Iris pigment epithelial cell (primary cell): ENCODE measurements at places on chromosomes 4 and X.
A peak's percentile ranks its signal among the peaks of the same experiment; 100 is the strongest.

DNA sequence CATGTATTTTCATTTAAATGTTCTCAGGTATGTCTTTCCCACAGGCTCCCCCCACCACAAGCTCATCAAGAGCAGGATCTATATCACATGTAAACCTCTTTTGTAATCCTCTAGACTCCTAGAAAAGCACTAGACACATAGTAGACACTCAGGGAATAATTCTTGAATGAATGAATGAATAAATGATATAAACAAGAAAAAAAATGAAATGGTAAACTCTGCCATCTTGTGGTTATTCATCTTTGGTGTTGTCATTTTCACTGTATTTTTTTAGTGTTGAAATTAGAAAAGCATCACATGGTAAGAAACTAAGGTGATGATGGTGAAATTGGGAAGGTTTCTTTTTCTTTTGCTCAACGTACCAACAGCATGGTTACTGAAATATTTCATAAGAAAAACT, 34.2 kb upstream of the C1GALT1C1 start:
- peak; percentile 33 for DNase-seq

- peak; percentile 24 for DNase-seq
Measured at GRCh38 chr4:155609455-155610059, 57.1 kb upstream of the GUCY1A1 start.

GRCh38 chrX:3712870-3713224, 602 bp downstream of the PRKX start:
- DNase-seq, result no peak

GRCh38 chr4:100379583-100380105, 138.2 kb downstream of the EMCN start:
- no peak for DNase-seq

DNA sequence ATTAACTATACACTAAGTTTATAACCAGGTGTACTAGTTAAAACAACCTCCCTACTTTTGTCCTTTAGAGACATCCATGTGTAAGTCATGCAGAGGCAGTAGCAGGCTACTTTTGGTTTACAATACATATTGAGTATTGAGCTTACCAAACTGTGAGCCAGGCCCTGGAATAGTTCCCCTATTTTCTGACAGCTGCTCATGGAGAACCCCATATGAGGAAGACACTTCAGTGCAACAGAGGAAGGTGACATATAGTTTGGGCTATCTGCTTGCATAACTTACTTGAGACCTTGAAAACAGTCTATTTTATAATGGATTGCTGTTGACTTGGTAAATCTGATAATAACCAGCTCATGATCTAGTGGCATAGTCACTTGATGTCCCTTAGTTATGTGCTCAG, 190.5 kb downstream of the SH3BGRL start:
- DNase-seq, result no peak

GRCh38 chrX:7084841-7085240, 62.7 kb upstream of the STS start:
- DNase-seq, result no peak

DNA sequence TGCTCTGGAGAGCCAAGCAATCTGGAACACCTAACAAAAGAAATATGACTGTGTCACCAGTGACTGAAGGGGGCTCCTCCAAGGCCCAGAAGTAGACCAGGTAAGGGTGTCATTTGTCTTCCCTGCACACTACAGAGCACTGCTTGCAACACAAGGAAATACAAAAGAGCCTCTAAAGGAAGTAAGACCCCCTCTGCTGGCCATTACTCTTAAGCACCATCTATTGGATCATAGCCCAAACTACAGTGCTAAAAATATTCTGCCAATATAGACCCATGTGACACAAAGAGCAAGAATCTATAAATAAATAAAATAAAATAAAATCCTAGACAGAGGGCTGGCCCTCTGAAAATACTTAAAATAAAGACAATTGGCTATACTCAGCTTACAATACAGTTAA, 528.7 kb downstream of the TMA16 start:
- no peak for DNase-seq

DNA sequence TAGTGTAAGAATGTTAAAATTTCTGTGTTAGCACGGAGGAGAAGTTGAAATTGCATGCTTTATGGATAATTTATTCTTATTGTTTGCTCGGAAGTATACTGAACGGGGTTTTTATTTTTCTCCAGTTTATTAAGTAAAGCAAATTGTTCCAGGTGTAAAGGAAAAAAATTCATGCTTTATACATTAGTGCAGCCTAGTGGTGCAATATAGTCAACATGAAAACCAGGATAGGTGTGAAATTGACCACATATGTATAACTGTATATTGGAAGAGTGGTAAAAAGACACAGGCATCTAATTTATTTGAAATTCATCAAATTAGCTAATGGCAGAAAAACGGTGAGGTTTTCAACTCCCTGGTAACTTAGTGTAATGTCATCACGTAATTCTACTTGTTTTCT, 959 bp downstream of the BRS3 start:
- DNase-seq, result no peak

GRCh38 chrX:87299563-87300160, 217.9 kb upstream of the KLHL4 start:
- DNase-seq, result peak; percentile 16

DNA sequence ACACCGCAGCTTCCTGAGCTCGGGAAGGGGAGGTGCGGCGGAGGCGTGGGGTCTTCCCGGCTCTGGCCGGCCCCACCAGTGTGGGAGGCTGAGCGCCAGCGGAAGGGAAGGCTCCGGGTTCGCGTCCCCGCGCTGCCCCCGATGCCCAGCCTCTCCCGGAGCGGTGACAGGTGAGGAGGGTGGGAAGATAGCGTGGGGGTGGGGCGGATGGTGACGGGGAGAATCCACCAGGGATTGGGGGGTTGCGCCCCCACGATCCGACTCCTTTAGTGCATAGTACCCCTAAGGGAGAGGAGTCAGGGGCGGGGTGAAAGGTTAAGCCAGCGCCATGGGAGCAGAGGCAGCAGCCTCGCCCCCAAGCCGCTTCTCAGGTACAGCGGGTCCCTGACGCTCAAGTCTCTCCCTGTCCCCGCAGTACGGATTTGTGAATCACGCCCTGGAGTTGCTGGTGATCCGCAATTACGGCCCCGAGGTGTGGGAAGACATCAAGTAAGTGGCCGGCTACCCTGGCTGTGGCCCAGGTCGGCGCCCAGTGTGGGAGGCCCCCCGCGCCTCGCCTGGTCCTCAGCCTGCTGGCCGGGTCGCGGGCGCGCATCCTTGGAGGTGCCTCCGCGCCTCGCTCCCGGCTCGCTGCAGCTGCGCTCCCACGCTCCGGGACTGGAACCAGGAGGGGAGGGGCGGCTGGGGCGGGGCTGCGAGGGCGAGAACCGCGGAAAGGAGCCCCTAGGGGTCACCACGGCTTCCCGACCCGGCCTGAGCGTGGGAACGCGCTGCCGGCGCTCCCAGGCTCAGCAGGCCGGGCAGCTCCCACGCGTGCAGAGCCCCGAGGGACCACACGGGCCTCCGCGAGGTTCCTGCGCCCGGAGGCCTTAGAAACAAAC, 791 bp downstream of the GUCY1B1 start:
- peak; percentile 39 for DNase-seq

GRCh38 chr4:80963051-80963450, 67.5 kb upstream of the BMP3 start:
- DNase-seq, result peak; percentile 57

- DNase-seq, result peak; percentile 62
Measured at GRCh38 chr4:150152766-150153165, 74.5 kb downstream of the DCLK2 start.

DNA sequence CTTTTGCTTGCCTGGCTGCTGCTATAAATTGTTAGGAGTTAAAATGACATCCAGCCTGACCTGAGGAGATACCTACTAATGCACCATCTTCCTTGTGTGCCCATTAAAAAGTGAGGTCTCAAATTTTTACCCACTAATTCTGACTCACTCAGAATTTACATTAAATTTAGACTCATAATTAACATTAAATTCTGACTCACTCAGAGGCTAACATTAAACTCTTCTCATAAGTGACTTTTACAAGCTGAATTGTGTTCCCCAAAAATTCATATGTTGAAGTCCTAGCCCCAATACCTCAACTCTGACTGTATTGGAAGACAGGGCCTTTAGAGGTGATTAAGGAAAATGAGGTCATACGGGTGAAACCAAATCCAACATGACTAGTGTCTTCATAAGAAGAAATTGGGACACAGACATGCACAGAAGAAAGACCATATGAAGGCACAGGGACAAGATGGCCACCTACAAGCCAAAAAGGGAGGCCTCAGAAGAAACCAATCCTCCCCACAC, 11.8 kb downstream of the CASP6 start:
- DNase-seq, result no peak

DNA sequence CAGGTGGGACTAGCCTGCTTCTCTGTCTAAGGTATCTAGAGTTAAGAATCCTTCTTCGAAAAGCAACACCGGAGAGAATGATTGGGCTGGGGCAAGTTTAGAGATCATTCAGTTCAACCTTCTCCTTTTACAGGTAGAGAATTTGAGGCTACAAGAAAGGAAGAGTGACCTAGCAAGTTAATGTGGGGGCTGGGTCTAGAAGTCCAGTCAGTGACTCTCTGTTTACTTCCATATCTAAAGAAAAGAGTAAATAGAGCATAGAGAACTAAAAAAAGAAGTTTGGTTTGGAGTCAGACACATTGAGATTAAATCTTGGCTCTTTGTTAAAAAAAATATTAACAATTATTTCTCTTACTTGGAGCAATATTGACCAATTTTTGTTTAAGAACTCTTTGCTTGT, 64.1 kb upstream of the NPNT start:
- no peak for DNase-seq

DNA sequence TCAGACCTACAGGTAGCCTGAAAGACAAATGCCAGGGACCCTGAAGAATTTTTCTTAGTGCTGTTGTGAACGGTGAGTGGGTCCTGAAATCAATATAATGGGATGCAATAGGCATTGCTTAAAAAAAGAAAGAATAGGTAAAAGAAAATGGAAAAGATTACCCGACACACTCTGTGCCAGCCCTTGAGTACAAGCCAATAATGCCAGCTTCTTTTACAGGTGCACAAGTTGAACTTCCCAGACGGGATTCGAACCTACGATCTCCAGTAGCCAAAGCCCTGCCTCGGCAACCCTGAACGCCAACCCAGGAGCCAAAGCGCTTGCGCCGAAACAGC, 24.7 kb upstream of the GLOD5 start:
- DNase-seq, result no peak

GRCh38 chrX:105018865-105019264, 201.6 kb downstream of the TEX13A start:
- DNase-seq, result peak; percentile 1

- DNase-seq, result no peak
Measured at GRCh38 chr4:3492741-3493719, 29.9 kb downstream of the DOK7 start.

DNA sequence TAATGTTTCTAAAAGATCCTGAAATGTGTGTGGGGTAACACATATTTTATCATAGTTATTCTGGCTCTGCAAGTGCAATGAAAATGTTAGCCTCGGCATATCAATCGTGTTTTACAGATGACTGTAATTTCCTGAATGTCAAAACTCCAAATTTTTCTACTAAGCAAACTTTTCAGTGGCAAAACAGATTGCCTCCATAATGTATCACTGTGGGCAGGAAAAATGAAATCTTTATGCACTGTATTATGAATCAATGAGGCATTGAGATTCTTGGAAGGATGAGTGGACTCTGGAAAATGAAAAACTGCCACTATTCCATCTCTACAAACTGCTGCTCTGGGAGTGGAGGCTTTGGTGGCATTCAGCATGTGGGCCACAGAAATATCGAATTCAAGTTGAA, 160.1 kb upstream of the MBNL3 start:
- peak; percentile 6 for DNase-seq

DNA sequence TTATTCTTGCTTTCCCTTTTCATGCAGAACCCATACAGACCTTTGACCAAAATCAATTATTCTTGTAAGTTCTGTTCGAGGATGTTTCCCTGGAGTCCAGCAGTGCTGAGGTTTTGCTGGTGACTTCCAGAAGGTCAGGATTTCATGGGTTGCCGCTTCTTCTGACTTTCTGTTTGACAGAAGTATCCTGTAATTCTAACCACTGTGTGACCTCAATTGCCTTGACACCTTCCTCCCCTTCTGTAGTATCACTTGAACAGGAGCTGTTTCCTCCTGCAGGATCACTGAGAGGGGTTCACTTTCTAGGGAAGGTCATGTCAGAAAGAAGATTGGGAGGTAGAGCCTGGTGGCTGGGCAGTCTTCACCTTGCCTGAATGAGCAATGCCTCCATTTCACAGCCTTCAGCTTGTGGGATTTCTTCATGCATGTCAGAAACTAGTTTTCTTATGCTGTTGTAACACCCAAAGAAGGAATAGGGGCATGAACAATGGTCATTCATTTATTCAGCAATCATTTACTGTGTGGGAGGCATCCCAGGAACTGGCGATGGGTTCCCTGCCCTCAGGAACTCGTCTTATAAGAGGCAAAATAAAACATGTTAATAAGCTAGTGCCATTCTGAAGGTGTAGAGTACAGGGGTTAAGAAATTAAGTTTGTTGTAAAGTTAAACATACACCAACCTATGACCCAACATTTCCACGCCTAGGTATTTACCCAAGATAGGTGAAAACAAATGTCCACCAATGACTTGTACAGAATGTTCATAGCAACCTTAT, 205.9 kb downstream of the SOWAHB start:
- no peak for DNase-seq

DNA sequence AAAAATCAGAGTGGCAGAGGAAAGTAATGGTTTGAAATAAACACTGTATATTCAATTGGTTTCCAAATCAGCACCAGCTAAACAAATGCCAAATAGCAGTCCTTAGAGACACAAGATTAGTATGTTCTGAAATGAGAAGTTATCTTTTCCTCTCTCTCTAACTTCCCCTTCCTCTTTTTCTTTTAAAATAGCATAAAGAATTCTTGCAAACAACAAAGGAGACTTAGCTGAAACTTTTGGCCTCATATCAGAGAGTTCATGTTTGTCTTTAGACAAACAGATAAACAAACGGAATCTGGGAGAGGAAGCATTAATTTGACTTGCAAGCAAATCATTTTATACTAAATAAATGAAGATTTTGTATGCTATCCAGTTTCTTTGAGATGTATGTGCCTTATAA, 399.0 kb downstream of the GBA3 start:
- no peak for DNase-seq
